ENCODE measurements at places on chromosomes 12 and 14.

DNA sequence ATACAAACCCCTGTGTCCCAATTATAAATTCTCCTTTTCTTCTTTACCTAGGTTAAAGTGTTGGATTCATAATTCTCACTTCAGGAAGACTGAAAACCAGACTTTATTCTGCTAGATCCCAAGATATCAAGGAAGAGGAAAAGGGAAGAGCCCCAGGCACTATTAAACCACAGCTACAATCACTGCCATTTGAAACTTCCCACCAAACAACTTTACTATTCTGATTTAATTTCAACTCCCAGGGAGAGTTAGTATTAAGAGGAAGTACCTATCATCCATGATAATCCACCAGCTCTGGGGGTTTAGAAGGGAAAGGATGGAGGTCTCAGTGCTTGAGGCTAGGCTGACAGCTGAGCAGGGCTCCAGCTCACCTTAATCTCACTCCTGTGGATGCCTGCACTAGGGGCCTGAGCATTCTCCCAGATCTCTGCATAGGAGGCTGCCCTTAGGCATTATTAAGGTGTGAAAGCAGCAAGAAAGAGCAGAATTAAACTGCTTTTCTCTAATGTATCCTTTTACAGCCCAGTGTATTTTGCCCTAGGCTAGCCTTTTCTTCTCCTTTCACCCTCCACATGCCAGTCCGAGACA lies 52.9 kb downstream of the MYF5 start:
- no peak for DNase-seq

DNA sequence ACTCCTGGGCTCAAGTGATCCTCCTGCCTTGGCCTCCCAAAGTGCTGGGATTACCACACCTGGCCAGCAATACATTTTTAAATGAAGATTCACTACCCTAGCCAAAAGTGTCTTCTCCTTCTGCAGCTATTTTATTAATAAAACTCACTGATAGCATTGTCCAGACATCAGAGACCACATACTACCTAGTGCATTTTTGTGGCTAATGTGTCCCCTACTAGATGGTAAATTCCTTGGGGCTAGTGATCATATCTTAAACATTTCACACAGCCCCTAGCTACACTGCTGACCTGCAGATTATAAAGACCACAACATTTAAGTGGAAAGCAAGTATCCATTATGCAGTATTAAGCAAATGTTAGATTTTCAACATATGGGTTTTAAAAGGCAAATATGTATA lies 17.0 kb downstream of the DTD2 start:
- DNase-seq, result no peak

DNA sequence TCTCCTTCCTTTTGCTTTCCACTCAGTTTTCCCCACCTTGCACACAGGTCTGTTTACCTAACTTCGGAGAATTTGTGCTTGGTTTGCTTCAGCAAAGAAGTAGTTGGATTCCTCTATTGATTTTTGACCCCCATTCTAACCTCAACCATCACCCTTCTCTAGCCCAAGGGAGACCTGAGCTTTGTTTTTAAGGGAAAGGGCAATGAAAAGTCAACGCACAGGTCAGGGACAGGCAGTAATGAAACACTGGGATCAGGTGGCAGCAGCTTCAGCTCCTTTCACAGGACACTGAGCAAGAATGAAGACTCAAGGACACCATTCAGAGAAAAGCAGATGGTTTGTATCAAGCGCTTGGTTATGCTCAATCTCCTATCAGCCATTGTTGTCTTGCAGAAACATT lies 46.9 kb upstream of the KRR1 start:
- no peak for DNase-seq

GRCh38 chr14:32381869-32382268 lies 52.8 kb downstream of the AKAP6 start:
- DNase-seq, result no peak

DNA sequence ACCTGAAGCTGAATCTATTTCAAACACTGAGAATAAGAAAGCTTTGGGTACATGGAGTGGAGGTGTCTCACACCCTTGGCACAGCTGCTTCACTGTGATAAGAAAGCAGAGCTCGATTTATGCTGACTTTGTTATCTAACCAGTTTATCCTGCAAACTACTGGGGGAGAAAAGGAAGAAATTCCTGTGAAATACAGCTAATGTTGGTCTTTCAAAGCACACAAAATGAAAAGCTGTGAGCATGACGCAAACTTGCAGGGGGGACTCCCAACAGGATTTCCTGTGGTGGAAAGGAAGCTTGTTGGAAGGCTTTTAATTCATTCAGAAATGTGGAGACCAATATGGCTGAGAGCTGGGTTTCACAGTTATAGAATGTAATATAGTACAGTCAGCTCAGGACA lies 53.4 kb downstream of the SRGAP1 start:
- DNase-seq, result no peak

DNA sequence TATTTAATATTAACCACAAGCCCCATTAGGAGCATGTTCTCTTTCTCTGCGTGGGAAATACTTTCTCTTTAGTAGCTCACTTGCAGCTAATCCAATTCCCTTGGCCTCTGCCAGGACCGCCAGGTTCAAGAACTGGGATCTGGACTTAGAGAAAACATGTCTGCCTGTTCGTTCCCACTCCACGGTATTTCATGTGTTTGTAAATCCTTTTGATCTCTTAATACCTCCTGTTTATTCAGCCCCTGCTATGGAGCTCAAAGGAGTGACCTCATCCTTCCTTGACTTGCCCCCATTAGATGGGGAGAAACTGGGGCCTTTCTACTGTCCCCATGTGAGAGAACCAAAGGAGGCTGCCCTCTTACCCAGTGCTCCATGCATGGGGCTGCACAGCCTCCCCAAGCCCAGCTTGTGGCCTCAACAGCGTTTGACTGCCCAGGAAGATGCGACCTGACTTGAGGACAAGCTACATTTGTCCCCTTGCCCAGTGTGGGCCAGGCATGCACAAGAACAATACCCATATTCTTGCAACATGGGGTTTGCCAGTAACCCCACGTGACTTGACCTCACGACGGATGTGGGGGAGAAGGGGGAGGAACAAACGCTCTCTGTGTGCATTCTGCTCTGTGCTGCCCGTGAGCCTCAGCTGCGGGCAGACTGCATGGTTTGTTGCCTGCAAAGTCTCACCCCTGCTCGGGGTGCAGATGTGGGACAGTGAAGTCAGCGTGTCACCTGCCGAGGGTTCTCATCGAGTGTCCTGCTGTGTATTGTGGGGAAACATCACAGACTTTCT lies 30.3 kb downstream of the CD9 start:
- no peak for DNase-seq

- DNase-seq, result no peak
Observed at GRCh38 chr12:42819846-42820245, 230.3 kb upstream of the PRICKLE1 start.

GRCh38 chr12:63294327-63294632 lies 143.3 kb upstream of the AVPR1A start:
- DNase-seq, result no peak

- DNase-seq, result no peak
Observed at GRCh38 chr14:50594577-50595316, 34.8 kb downstream of the ATL1 start.

GRCh38 chr12:21891751-21892217 lies 49.4 kb downstream of the ABCC9 start:
- no peak for DNase-seq

GRCh38 chr14:60093080-60093479 lies 1.4 kb downstream of the PCNX4 start:
- DNase-seq, result no peak

DNA sequence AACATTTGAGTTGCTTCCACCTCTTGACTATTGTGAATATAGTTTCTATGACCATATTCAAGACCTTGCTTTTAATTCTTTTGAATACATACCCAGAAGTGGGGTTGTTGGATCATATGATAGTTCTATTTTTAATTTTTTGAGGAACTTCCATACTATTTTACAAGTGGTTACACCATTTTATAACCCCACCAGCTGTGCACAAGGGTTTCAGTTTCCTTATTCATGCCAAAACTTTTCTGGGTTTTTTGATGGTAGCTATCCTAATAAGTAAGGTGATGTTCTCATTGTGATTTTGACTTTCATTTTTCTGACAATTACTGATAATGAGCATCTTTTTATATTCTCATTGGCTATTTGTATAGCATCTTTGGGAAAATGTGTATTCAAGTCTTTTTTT lies 109.4 kb upstream of the GARIN2 start:
- DNase-seq, result no peak

DNA sequence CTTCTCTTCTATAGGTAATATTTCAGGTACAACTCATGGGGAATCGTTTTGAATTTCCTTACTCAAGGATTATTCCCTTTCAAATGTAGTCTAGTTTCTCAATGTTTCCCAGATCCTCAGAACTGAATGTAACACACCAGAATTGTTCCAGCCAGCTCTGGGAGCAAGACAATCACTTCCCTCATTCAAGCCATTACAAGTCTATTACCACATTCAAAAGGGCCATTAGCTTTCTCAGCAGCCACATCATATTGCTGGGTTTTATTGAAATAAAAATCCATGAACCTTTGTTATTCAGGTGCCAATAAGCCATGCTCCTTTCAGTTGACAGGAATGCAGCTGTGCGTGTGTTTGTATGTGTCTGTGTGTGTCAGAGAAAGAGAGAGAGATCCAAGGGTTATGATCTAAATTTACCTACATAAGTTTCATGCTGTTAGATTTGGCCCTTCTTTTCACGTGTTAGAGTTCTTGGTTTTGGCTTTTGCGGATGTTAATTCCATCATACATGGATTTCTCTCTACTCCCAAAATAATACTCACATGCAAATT lies 357.7 kb downstream of the BCAT1 start:
- no peak for DNase-seq

- DNase-seq, result no peak
Observed at GRCh38 chr12:3304436-3305165, 186.4 kb upstream of the PRMT8 start.

- no peak for DNase-seq
Observed at GRCh38 chr14:26382901-26383685, 214.7 kb downstream of the NOVA1 start.

DNA sequence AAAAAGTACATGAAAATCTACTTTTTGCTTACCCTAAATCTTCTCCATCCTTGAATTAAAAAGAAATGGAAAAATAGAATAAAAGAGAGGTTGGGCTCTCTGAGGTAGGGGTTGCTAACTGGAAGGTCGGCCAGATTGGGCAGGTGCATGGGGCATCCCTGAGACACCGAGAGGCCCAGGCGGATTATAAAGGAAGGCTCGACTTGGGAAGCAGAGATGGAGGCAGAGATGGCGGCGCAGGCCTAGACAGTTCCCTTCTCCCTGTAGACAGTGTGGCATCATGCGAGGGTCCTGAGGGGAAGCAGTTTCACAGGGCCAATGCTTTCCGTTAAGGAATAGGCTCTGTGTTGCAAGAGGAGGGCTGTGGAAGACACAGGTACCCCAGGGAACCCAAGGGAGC lies 3.7 kb upstream of the KRT74 start:
- DNase-seq, result no peak
